ENCODE measurements at places on chromosomes 7 and 10.

GRCh38 chr7:219581-220150 lies 27.3 kb downstream of the FAM20C start:
- DNase-seq = no peak

DNA sequence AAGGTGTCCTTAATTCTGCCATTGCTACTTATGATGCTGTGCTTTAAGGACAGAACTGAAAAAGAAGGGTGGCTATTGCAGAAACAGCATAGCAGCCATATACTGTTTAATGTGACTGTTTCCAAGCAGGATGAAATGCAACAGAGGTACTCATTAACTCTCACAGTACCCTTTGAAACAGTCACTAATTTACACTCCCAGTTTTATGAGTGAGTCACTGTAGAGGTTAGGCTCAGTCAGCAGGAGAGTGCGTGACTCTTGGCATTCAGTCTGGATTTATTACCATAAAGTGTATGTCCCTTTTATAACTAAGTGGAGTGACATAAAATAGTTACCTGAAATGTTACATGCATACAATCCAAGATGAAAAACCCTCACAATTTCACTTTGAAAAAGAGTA lies 27.7 kb downstream of the ALDH18A1 start:
- DNase-seq = no peak

DNA sequence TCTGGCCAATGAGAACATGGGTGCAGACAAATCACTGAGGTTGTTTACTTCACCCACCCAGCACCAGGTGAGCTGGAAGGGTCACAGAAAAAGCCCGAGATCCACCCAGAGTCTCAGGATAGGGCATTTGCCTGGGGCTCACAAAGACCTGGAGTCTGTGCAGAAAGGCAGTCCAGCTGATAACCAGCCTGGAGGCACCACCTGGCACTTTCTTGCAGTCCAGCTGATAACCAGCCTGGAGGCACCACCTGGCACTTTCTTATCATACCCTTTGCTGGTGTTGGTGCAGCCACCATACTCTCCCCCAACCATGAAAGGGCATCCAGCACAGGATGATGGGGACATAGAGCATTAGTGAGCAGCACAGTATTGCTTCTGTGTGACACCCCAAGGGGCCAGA lies 104.1 kb downstream of the PPP1R3C start:
- DNase-seq = no peak

DNA sequence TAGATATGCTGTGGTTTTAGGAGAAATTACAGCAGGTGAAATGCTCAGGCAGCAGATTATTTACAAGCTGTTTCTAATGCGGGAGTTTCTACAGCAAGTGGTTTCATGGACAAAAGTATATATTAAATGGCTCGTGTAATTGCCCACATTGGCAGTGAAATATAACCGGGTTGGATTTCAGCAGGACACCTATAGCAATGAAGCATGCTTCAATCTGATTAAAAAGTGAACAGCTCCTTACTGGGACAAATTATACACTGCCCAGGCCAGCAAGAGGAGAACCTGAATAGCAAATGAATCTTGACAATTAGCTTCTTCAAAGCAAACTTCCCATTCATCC lies 35.2 kb upstream of the LYZL1 start:
- no peak for DNase-seq

- DNase-seq = no peak
Observed at GRCh38 chr7:83427884-83428283, 221.1 kb downstream of the SEMA3E start.

DNA sequence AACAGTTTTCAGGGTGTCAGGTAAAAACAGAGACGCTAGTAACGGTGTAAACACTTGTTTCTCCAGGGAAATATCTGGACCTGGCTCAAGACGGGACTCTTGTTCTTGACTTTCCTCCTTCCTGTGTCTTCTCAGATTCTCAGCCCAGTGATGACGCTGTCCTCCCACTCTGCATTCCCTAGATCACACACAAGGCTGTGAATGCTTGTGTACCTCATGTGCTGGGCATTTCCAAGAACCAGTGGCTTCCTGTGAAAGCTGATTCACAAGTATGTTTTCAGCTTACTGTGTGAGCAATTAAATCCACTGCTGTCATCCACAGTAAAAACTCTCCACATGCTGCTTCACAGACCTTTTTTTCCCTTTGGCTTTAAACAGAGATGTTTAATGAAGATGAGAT lies 193.8 kb upstream of the DPP6 start:
- DNase-seq = no peak

DNA sequence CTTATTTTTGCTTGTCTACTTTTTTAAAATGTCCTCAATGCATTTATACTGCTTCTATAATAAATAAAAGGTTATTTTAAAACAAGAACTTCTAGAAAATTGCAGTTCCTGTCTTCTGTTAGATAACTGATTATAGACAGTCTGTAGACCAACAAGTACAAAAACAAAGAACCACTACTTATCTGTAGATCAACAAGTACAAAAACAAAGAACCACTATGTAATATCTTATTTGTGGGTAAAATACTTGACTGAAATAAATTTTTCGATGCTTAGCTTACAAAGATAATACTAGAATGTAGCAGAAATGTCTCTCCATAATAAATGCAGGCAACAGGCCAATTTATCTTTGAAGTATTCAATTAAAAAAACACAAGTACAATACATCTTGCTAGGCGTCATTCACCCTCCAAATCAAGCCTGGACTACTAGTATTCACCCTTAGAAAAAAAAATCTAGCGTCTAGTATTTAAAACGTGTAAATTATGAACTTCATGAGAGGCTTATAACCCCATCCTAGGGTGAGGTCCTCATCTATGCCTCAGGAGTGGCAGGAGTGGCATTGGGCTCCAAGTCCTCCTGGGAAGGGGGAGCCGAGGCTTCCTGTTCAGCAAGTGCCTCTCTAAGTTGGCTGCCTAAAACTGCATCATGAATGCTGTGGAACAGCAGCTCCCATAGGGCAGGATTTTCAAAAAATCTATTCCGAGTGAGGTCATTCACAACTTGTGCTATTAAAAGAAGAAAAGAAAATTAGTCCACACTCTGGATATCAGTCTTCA lies 26.6 kb downstream of the PSMC2 start:
- no peak for DNase-seq

DNA sequence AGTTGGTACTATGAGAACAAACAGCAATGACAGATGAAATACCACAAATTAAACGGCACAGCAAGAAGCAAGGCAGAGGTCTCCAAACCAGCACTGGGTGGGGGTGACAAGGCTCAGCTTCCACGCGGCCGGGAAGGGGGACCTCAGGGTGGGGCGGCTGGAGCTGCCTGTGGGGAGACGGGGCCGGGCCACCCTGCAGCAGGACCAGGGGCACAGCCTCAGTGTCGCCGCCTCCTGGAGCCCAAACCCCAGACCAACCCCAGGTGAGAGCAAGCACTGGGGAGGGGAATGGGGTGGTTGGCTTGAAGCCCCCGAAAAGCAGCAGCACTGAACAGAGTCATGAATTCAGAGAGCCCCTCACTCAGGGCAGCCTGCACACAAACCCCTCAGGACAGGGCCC lies 49.3 kb upstream of the PRKAR1B start:
- no peak for DNase-seq

GRCh38 chr10:74072503-74072902 lies 74.6 kb downstream of the VCL start:
- no peak for DNase-seq

DNA sequence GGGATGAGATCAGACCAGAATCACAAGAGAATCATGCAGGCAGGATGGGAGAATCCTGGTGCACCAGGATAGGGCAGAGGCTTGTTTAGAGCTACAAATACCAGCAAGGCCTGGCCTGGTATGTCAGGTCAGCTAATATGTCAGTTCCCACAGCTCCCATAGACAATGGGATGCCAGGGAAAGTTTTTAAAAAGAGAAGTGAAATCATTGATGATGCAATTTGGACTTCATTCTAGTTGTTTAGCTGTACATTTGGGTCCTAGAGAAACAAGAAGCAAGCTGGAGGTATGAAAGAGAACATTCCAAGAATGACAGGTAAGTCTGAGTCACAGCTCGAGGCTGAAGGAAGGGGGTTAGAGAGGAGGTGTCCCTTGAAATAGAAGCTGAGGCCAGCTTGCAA lies 45.2 kb downstream of the GPR141 start:
- no peak for DNase-seq

GRCh38 chr7:91941450-91941849 lies 788 bp downstream of the AKAP9 start:
- DNase-seq = peak; percentile 48

DNA sequence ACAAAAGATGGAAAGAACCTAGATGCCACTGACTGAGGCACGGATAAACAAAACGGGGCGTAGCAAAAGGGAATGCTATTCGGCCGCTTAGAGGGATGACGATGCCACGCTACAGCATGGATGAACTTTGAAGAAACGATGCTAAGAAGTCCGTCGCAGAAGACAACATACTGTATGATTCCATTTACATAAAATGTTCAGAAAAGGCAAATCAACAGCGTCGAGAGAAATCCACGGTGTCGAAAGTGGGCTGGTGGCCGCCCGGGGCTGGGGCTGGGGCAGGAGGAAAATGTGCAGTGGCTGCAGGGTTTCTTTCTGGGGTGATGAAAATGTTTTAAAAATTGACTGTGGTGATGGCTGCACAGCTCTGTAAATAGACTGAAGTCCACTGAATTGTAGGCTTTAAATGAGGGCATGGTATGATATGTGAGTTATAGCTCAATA lies 24.1 kb downstream of the GNA12 start:
- no peak for DNase-seq

DNA sequence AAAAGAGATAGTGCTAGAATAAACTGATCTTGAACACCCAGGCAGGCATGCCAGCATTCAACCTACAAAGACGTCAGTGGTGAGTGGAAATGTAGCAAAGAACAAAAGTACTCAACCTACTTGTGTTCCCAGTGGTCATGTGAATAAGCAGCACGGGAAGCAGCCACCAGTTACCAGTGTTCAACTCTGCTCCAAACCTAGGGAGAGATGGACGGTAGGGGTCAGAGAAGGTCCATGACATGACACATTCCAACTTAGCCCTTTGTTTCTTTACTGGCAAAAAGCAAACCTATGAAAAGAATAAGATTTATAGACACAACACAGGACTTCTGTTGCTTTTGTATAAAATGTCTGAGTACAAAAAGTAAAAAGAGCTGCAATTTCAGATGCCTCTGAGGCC lies 511.4 kb downstream of the XPNPEP1 start:
- no peak for DNase-seq

GRCh38 chr10:129971381-129972144 lies 7.5 kb upstream of the EBF3 start:
- peak; percentile 38 for DNase-seq

- DNase-seq = no peak
Observed at GRCh38 chr7:106086062-106086461, 26.1 kb downstream of the SYPL1 start.

- DNase-seq = no peak
Observed at GRCh38 chr7:82805527-82805960, 357.1 kb downstream of the PCLO start.

- DNase-seq = no peak
Observed at GRCh38 chr10:14953424-14954000, 384 bp downstream of the DCLRE1C start.

- no peak for DNase-seq
Observed at GRCh38 chr7:3106361-3106826, 62.7 kb upstream of the CARD11 start.

DNA sequence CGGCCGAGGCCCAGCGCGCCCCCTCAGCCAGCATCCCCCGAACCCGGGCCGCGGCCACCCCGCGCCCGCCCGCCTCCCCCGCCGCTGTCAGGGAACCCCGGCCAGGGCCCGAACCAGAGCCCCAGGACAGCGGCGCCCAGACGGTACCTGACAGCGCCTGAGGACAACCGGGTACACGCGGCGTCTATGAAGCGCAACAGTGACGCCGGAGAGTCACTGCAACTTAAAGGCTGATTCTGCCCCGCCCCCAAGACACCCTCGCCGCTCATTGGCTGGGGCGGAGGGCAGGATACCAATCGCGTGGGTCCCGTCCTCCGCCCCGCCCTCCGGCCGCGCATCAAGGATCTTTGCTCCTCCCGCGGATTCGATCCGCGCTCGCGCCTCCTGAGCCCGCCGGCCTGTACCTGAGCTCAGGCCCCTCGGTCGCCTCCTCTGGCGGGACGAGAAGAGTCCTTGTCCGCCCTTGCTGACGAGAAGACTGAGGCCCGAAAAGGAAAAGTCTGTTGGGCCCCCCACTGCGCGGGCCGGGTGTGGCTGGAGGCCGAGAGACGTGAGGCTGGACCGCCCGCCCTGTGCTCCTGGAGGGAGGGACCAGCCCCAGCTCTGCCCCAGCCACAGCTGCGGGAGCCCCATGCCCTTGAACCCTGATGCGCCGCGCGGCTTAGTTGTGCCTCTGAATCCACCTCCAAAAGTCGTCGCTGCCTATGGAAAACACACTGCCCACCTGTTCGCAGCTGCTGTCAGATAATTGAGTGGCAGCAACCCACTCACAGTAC lies at the start of gene OAT:
OAT (minus strand) TSS at position 198 of the 776 bp plus-strand sequence. CDS start 6,752 bp downstream, outside the sequence.
- peak; percentile 95 for DNase-seq

- no peak for DNase-seq
Observed at GRCh38 chr10:83607959-83608745, 531.2 kb upstream of the GHITM start.

- DNase-seq = no peak
Observed at GRCh38 chr7:32881074-32881982, 10.2 kb downstream of the KBTBD2 start.

- no peak for DNase-seq
Observed at GRCh38 chr10:75654171-75654771, 222.8 kb downstream of the LRMDA start.

DNA sequence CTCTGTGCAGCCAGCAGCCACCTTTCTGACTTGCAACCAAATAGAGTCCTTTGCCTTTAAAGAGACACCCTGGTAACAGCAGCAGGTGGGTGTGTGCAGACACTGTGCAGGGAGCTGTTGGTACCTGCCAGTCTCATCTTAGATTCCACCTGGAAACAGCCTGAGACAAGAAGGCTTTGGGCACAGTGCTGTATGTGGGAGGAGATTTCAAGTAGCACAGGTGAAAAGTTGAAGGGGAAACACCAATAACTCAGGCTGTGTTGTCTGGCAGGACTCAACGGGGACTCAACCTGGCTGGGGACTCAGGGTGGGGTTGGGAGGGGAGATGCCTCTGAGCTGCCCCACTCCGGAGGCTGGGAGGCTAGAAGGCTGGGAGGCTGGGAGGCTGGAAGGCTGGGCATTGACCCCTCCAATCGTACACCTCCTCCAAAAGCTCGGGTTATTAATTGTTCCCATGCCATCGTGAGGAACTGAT lies 6.7 kb downstream of the CPXM2 start:
- DNase-seq = no peak

DNA sequence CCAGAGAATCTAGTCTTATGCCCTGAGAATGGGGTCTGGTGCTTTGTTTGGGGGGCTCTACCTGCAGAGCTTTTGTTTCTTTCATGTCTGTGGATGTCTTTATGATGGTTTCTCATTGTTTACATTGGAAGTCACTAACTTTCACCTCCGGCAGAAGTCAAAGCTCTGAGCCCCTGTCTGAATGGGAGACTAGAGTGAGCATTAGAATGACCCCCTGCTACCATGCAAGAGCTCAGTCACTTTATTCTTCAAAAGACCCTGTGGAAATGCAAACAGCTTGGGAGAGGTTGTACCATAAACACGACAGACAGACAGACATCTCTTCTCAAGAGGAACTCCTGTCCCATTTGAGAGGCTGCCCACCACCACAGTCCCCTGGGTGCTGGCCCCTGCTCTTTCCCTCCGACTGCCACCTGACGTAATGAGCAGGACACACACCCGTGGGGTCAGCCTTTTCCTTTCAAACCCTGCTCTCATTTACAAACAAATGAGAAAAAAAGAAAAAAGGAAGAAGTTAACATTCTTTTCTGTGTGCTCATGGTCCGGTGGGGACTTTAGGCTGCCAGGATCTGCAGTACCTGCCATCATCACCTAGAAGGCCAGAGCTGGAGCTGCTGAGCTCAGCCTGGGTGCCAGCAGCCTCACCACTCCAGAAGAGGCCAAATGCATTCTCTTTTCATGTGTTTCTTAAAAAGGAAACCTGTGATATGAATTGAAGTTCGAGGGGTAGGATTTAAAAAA lies 91.6 kb downstream of the FZD1 start:
- no peak for DNase-seq

Measured in naive thymus-derived CD8-positive, alpha-beta T cell (primary cell).